Renal cortex interstitium (tissue), 15 donors: ENCODE measurements at places on chromosomes 7 and 10.
A peak's percentile ranks its signal among the peaks of the same experiment; 100 is the strongest.

- DNase-seq = no peak
Observed at GRCh38 chr10:119973281-119973680, 80.8 kb downstream of the SEC23IP start.

DNA sequence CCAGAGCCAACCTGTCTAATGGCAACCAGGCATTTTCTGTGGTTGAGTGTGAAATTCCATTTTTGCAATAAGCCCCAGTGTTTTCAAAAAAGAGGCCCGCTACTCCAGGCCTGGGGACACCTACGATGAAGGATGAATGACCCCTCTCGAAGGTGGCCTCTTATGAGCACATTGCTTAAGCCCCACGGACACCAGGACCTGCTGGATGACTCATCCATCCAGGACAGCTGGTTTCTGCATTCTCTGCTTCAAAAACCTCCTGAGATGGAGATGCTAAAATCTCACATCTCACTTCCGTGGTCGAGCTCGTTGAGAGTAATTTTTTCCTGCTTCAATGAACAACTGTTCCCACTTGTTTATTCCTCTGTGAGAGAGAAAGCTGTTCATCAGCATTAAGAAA, 150.2 kb upstream of the FZD8 start:
- DNase-seq = no peak

GRCh38 chr10:117431160-117431559, 55.9 kb upstream of the PDZD8 start:
- no peak for DNase-seq

DNA sequence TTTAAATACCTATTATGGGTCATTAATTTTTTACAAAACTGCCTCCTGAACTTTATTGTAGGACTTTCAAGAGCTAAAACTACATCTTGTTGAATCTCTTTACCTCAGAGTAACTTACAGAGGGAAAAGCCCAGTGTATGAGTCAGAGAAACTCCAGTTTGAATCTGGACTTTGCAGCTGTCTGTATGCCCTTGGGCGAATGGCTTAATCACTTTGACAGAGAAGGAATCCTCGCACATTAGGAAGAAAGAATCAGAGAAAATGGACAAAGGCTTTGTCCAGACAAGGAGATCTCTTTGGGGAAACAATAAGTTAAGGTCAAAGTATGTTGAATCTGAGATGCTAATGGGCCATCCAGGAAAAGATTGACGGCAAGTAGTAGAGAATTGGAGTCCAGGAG, 484.2 kb upstream of the CELF2 start:
- DNase-seq = no peak

DNA sequence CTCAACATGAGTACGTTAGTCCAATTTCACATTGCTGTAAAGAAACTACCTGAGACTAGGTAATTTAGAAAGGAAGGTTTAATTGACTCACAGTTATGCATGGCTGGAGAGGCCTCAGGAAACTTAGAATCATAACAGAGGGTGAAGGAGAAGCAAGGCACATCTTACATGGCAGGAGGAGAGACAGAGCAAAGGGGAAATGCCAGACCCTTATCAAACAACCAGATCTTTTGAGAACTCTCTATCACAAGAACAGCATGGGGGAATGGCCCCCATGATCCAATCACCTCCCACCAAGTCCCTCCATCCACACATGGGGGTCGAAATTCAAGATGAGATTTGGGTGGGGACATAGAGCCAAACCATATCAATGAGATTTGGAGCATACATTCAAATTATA, 34.6 kb upstream of the PDSS1 start:
- DNase-seq = no peak

- no peak for DNase-seq
Observed at GRCh38 chr7:47036909-47037308, 545.0 kb downstream of the TNS3 start.

- no peak for DNase-seq
Observed at GRCh38 chr10:34523017-34523767, 291.9 kb downstream of the PARD3 start.

- no peak for DNase-seq
Observed at GRCh38 chr7:143384148-143384547, 3.0 kb downstream of the ZYX start.

DNA sequence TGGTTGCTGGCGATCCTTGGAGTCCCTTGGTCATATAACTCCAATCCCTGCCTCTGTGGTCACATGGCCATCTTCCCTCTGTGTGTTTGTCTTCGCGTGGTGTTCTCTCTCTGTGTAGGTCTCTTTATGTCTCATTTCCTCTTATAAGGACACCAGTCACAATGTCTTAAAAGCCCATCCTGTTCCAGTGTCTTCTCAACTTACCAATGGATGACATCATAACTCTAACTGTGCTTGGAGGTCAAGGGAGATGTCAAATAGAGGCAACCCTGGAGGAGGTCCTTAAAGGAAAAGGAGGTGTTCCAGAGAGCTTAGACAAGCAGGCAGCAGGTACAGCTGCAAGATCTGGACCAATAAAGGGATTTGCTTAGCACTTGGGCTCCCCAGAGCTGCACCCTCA, 143.0 kb downstream of the BUB3 start:
- DNase-seq = no peak

DNA sequence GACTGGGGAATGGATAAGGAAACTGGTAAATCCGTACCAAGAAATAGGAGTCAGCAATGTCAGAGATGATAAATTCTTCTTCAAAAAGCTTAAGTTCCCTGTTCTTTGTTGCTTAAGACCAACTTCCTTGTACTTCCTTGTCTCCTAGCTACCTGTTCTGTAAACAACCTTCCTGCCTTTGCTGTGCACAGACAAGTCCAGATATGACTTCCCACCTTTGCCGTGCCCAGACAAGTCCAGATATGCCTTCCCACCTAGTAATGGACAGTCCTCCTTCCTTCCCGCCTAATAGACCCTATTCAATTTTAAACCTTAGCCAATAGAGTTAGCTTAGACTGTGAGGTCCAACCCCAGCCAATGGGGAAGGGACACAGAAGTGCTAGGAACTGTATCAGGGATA, 2.5 kb upstream of the ZNF33A start:
- no peak for DNase-seq

GRCh38 chr7:43621729-43622448, 39.0 kb downstream of the STK17A start:
- DNase-seq = no peak

GRCh38 chr7:139441961-139442360, 41.5 kb downstream of the KLRG2 start:
- no peak for DNase-seq

GRCh38 chr7:93185303-93186027, 37.3 kb upstream of the SAMD9L start:
- no peak for DNase-seq

DNA sequence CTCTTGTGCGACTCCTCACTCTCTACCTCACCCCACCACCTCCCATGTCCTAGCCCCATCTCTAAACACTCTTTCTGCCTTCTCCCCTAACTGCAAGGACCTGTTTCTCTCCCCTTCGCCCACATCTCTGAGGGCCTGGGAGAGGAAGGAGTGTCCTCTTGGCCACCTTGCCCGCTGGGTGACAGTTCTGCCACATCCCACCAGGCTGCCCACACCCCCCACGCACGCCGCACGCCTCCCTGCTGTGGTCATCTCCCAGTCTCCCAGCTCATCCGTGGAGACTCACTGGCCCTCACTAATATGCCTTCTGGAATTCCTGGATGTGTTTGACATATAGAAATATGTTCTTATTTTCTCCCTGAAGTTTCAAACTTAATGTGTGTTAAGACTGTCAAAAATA, 48.5 kb downstream of the GRB10 start:
- DNase-seq = no peak

DNA sequence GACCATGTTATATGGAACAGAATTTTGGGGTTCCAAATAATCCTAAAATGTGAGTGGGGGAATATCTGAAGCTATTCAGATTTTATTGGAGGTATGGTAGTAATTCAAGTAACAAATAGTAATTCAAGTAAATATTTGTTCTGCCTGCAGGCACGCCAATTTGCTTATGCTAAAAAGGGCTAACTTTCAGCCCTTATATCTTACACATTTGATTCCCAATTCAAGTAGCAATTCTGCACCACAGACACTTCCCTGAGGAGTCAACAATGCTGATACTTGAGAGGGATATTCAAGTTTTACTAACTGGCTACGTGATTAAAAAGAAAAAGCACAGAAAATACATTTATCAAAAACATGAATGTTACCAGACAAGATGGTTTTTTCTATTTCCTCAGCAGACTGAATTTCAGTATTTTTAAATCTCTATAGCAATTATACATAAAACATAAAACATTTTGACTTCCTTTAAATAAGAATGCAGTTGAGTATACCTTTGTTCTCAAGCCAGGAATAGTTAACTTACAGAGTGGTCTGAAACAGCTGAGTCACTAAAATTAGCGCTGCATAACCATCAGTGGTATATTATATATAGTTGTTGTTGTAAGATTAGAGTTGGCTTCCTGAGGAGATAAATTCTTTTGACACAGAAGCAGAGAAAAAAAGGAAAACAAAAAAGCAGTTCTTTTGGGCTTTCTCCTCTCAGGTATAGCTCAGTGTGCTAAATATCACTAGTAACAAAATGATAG, 33.9 kb downstream of the MTPN start:
- no peak for DNase-seq

DNA sequence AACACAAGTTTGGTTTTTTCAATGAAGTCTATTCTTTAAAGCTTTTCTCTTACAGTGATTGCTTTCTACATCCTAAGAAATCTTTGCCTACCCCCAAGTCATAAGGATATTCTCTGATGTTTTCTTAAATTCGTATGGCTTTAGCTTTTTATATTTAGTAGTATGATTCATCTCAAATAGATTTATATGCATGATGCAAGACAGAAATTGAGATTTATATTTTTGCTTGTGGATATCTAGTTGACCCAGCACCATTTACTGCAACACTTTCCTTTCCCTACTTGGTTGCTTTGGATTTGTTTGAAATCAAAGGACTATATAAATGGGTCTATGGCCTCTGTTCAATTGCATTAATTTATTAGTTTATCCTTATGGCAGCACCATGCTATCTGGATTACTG, 113.9 kb downstream of the ZNF438 start:
- DNase-seq = no peak

DNA sequence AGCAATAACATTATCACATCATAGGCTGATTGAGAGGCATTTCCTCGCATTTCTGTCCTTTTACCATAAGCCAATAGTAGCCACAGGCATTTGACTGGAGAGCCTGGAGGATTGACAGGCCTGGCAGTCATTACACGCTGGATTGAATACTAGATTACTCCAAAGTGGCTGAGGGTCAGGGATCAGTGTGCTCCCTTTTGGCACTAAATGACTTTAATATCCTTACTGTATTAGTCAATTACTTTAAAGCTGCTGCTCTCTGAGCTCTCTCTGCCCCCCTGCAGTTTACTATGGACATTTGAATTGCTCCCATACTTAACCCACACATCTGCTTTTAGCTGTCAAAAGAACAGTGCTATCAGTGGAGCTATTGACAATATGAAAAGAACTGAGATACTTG, 302.0 kb downstream of the TFEC start:
- DNase-seq = no peak

- no peak for DNase-seq
Observed at GRCh38 chr7:109997837-109998236, 1093.1 kb upstream of the LRRN3 start.

GRCh38 chr7:12152196-12152918, 58.7 kb upstream of the TMEM106B start:
- no peak for DNase-seq

DNA sequence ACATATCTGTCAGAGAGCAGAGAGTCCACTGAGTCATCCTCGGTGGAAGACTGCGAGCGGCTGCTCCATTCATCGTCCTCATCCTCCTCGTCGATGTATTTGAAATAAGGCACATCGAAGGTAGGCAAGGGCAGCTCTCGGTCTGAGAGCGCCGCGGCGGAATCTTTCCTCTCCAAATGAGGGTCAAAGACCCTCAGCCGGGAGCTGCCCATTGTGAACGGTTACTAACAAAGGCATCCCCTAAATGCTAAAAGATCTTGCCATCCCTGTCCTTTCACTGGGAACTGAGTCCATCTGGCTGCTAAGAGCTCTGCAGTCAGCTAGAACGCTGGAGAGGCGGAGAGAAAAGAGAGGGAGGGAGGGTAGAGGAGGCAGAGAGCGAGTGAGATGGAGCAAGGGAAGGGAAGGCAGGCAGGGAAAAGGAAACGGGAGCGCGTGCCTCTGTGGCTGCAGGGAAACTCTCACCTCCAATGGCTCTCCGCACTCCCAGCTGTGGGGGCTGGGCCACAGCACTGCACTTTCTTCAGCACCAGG, 163.4 kb downstream of the RAPGEF5 start:
- peak; percentile 39 for DNase-seq

DNA sequence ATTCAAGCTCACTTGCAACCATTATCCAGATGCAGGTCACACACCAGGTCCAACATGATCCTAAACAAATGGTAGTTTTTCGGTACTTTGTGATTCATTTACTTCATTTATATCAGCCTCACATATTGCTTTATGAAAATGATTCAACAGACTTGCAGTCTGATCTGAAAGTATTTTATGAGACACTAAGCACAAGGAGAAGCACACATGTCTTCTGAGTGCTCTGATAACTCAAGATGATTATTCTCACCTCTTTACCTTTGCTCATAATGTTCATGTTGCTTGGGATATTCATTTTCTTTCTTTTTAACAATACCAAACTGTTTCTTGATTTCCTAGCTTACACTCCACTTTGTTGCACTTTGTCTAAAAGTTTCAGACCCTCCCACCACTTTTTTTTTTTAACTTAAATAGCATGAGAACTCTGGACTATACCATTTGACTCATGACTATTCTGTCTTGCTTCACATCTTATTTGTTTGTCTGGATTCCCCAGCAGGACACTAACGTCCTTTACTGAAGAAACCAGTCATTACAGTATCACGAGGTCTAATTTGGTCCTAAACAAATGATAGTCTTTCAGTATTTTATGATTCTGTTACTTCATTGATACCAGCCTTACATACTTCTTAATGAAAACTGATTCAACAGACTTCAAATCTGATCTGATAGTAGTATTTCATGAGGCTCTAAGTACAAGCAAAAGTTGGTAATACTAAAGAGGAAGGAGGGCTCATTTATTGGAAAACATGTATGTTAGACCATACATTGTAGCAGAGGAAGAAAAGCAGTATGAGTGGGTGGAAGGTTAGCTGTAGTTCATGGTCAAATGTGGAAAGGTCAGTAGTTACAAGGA, 171.8 kb upstream of the AHR start:
- no peak for DNase-seq
